ENCODE measurements at places on chromosomes 3 and 15.

DNA sequence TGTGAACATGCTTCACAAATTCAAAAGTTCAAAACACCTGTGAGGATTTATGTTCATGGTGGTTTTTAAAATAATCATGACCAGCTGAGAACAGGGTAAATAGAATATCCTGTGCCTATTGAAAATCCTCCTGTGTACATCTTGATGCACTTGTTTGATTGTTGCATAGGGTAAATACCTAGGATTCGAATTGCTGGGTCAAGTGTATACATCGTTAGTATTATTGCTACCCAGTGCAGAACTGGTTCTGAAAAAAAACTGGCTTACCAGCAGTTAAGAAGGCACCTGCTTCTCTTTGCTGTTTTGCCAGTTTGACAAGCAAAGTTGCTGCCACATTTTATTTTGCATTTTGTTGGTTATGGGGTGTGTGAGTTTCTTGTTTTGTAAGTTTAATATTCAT lies 272.6 kb downstream of the CLSTN2 start:
- DNase-seq, result no peak

- DNase-seq, result no peak
Measured at GRCh38 chr15:92492551-92493115, 99.0 kb downstream of the ST8SIA2 start.

- DNase-seq, result peak; percentile 91
Measured at GRCh38 chr3:125141596-125142419, 70.7 kb downstream of the SLC12A8 start.

- peak; percentile 97 for DNase-seq
Measured at GRCh38 chr3:114290911-114291901, 2.6 kb upstream of the TIGIT start.

GRCh38 chr3:140571836-140572235 lies 106.0 kb upstream of the TRIM42 start:
- DNase-seq, result no peak

- DNase-seq, result no peak
Measured at GRCh38 chr3:175432376-175433025, 573.4 kb downstream of the NAALADL2 start.

- DNase-seq, result no peak
Measured at GRCh38 chr3:87435926-87436620, 159.7 kb upstream of the POU1F1 start.
